ENCODE measurements at places on chromosomes 11 and 22.
A peak's percentile ranks its signal among the peaks of the same experiment; 100 is the strongest.

GRCh38 chr22:50396751-50397370 is 53.7 kb downstream of the PPP6R2 start:
- no peak for DNase-seq

DNA sequence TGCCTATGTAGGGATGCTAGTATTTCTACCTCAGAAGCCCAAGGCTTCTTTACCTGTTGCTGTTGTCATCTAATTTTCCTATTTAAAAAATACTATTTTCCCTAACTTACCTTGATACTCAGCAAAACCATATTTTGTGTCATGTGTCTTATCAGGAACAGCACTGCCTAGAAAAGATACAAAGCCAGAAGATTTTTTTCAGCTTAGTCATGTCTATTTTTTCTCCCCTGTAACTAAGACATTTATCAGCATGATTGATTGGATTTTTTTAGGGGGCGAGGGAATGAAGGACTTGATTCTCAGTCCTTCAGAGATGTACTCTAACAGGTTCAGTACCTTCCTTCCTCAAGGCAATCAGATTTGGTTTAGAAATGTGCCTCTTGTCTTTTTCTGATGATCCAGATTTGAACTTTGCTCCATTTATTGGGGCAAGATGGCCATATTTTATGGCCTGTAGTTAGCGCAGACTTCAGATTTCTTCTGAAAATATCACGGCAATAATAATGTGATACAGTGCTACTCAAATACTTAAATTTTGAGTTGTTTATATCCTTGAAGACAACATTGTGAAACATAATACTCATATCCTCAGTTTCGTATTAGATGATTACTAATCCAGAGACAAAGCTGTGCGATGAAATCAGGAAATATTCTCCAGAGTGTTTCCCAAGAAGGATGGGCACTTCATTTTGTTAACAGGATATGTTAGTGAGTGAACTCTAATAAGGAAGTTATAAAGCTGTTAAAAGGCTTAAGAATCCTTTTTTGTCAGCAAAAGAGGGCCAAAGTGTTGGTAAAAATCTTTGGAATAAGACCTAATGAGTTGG is 3.8 kb upstream of the PIK3IP1 start:
- DNase-seq = no peak

DNA sequence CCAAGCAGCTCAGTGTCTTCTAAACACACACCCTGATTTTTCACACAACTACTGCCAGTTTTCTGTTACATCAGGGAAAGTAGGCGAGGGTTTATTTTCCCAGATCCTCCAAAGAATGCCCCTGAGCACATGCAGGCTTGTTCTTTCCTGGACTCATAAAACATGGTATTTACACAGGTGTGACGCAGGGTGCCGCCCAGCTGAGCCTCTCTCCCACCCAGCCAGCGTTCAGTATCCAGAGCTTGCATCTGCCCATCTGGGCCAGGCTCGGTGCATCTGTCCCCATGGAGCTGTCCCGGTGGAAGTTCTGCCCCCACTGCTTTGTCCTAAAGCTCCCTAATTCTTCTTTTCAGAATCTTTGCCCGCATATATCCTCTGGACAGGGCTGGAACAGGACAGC is 44.8 kb upstream of the ISX start:
- no peak for DNase-seq

GRCh38 chr22:34113381-34113780 is 193.1 kb upstream of the LARGE1 start:
- peak; percentile 23 for DNase-seq

DNA sequence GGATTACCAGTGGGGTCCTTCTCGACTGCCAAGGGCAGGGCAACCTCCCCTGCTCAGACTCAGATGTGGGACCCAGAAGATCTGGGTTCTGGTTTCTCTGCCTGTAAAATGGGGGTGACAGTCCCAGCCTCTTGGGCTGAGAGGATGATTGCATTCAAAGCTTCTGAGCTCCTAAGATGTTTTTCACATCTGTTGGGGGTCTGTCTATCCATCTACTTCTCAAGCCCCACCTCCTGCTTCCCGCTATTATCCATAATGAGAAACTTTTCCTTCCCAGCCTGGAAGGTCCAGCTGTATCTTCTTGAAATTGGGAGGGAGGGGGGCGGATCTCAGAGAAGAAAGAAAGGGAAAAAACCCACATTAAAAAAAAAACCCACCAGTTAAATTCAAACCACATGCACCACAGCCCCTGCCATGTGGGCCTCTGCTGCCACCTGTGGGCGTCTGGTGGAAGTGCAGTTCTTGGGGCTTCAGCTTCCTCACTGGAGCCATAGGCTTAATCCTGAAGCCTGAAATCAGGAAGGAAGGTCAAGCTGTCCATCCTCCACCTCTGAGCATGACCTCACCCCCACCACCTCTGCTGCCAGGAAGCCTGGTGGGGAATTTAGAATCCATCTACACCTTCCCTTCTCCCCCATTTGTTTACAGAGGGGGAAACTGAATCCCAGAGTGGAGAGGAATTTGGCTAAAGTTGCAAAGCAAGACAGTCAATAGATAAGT is 27.3 kb downstream of the ARHGEF17 start:
- DNase-seq = peak; percentile 87

DNA sequence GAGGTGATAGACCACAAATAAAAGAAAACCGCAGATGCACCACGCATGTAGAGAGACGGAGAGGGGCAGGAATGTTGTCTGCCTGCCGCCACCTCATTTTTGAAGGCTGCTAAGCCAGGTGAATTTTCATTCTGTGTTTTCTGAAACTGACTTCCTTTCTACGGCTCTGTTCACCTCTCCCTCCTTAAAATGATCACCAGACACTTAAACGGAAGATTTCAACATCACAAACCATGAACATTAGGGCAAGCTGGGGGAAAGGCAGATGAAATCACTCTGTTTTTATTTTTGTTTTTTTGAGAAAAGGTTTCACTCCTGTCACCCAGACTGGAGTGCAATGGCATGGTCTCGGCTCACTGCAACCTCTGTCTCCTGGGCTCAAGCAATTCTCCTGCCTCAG is 232.4 kb downstream of the MIAT start:
- DNase-seq = peak; percentile 58

DNA sequence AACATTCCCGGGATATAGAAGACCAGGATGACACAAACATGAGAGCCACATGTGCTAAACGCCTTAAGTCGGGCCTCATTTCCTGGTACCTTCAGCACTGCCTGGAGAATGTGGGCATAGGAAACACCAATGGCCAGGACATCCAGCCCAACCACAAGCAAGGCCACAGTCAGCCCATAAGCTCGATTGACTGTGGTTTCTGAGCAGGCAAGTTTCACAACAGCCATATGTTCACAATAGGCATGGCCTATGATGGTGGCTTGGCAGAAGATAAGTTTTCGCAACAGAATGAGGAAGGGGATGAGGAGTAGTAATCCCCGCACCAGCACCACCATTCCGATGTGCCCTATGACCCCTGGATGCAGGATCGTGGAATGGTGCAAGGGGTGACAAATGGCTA is 26.9 kb upstream of the OR56A1 start:
- DNase-seq = no peak

DNA sequence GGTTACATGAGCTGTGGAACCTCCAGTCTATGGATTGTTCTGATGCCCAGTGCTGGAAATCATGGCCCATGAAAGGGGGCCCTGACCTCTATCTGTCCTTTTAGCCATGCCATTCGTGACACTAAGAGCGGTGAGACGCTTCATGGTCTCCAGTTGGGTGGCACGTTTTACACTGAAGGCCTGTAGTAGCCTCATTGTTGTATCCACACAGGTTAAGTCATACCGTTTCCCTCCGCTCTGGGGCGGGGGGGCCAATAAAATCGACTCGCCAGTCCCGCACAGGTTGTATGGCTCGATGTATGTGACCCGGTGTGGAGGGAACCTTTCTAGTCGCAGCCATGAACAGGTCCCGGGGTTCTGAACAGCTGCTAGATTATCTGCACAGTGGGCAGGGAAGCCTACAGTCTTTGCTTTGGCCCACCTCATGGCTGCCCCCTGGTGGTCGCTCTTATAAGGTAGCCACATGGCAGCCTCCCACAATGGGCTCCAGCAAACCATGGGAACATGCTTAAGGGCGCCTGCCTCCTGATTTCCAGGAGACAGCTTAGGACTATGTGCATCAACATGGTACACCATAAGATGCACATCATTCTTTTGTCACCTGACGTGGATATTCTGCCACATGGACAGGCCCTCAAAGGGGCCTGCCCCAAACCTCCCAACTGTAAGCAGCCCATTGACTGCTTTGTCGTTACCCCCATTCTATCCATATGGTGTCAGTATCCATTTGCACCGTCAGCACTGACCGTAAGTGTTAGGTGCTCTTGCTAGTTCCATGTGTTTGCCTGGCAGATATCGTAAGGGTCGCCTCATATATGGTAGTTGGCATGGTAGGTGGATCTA is 19.7 kb upstream of the APOL3 start:
- peak; percentile 79 for DNase-seq

- DNase-seq = no peak
Measured at GRCh38 chr11:69172674-69173073, 16.9 kb downstream of the SMIM38 start.

DNA sequence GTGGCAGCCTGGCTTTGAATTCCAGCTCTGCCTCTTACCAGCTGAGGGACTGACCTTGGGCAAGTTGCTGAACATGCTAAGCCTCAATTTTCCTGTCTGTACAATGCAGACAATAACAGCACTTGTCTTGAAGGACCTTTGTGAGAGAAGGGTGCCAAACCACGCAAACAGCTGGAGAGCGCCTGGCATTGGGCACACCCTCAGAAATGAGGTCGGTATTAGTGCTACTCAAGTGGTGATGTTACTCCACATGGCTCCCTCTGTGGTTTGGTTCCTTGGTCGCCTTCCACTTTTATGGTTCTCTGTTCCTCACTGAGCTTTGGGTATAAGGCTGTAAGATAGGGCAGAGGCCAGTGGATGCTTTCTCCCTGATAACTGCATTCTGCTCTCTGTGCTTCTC is 8.2 kb downstream of the UBASH3B start:
- DNase-seq = no peak

DNA sequence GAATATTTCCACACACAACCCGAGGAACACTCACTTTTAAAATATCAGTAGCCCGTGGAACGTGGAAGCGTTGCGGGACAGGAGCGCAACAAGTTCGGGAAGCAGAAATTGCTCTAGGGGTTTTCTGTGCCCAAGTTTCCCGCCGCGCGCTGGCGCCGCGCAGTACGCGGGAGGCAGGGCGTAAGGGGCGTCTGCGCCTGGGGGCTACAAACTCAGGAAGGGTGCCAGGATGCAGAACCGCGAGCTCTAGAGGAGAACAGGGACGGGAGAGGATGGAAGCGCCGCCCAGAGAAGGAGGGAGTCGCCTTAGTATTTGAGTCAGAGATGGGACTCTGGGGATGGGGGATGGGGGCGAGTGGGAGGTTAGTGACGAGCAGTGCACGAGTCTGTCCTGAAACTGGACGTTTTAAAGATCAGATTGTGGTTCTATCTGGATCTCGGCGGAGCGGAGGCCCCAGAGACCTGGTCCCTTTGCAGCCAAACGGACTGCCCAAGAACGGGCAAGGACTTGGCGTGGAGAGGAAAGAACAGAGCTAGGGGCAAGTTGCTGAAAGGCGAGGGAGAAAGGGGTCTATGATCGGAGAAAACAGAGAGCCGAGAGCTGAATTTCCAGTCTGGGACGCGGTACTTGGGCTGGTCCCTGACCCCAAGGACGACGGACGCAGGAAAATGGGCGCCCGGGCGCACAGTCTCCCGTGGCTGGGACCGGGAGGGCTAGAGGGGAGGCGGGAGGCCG is 4.7 kb downstream of the BSX start:
- peak; percentile 31 for DNase-seq

GRCh38 chr11:28528217-28528616 is 420.0 kb downstream of the METTL15 start:
- DNase-seq = no peak

DNA sequence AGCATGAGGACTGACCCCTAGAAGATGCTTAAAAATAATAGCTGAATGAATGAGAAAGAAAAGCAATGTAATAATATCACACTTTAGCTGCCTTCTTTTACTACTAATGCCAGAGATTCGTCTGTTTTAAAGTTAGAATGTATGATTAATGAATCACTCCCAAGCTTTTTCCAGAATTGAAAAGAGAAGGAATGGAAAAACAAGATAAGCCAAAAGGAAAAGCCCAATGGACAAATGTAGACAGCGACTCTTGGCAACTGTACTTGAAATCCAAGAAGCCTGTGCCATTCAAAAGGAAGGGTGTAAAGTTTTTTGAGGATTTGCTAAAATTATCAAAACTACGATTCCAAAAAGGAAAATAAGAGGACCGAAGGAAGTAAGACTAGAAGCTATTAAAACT is 40.8 kb upstream of the PAMR1 start:
- no peak for DNase-seq

- DNase-seq = peak; percentile 69
Measured at GRCh38 chr22:19663286-19663815, 51.0 kb upstream of the SEPTIN5 start.

DNA sequence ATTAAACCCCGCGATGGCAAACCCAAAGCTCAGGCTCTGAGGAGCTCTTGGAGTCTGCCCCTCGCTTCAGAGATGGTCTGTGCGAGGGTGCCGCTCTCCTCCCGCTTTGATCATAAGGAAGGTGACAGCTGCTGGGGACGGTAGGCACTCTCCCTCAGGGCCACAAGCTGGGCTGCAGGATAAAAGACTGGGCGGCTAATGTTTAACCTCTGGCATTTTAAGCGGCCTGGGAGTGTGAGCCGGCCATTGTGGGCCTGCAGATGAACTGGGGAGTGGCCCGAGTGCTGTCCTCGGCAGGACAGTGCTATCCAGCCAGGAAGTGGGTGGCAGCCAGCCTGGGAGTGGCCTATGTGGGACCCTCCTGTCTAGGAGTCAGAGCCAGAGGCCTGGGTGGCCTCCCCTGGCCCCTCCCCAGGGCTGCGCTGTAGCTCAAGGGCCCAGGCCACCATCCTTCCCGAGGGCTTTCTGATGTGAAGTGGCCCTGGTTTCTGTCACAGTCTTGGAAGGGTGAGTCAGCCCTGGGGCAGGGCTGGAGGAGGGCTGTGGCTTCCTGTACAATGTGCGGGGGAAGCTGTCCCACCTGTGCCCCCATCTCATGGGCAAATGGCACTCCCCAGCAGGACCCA is 58.7 kb upstream of the PRODH start:
- no peak for DNase-seq

- DNase-seq = no peak
Measured at GRCh38 chr11:74460065-74460464, 7.3 kb downstream of the KCNE3 start.

DNA sequence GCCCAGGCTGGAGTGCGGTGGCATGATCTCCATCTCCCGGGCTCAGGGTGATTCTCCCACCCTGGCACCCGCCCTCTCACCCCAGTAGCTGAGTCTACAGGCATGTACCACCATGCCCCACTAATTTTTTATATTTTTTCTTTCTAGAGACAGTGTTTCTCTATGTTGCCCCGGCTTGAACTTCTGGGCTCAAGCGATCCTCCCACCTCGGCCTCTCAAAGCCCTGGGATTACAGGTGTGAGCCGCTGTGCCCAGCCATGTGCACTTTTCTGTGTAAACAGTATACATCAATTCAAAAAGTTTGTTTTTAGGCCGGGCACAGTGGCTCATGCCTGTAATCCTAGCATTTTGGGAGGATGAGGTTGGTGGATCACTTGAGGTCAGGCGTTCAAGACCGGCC is 14.7 kb downstream of the GRIK4 start:
- DNase-seq = no peak

Data from urothelium cell line (cell line).